ENCODE measurements at places on chromosomes 16 and 17. TPM values are rescaled to one million over a fixed set of nuclear protein-coding genes. Genes with fewer than 3 reads are reported as not detected.

DNA sequence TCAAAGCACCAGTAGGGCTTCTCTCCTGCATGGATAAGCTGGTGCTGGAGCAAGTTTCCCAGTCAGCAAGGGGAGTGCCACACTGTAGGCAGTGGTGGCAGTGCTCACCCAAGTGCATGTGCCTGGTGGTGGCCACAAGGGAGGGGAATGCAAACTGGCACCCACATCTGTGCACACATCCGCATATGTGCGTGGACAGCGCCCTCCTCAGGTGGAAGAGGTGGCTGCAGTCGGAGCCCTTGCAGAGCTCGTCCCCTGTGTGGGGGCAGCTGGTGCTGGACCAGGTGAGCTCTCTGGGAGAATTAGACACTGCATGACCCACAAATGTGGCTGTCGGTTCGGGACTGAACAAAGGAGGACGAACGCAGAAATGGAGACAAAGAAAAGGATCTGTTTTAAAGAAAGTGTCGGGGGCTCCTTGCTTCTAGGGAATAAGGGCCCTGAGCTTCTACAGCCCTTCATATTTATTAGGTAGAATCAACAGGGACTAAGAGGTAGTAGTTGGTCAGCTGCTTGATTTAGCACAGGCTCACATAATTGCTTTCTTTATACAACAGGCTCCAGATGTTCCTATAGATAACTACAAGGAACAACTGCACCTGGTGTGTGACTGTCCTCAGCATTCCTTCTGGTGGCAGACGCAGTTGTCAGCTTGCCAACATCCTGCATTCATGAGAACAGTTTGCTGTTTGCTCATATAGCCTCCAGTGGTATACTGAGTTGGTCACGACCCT is 5.3 kb upstream of the ZNF689 start:
- DNase-seq: no peak

- DNase-seq: no peak
Measured at GRCh38 chr16:89710709-89711564, 9.4 kb upstream of the SPATA2L start.

DNA sequence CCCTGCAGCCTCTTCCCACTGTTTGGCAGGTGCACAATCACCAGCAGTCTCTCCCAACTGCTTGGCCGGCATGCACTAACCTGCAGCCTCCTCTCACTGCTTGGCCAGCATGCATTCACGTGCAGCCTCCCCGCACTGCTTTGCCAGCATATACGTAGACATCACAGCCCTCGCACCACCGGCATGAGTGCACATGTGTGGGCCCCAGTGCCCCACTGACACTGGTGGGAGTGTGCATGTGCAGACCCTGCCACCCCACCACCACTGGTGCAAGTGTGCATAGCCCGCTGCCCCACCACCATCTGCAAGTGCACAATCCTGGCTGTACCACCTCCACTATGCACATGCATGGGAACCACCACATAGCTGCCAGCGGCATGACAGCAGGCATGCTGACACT is 127.5 kb upstream of the SOX9 start:
- no peak for DNase-seq

- no peak for DNase-seq
Measured at GRCh38 chr17:20071824-20072691, 62.9 kb downstream of the SPECC1 start.

DNA sequence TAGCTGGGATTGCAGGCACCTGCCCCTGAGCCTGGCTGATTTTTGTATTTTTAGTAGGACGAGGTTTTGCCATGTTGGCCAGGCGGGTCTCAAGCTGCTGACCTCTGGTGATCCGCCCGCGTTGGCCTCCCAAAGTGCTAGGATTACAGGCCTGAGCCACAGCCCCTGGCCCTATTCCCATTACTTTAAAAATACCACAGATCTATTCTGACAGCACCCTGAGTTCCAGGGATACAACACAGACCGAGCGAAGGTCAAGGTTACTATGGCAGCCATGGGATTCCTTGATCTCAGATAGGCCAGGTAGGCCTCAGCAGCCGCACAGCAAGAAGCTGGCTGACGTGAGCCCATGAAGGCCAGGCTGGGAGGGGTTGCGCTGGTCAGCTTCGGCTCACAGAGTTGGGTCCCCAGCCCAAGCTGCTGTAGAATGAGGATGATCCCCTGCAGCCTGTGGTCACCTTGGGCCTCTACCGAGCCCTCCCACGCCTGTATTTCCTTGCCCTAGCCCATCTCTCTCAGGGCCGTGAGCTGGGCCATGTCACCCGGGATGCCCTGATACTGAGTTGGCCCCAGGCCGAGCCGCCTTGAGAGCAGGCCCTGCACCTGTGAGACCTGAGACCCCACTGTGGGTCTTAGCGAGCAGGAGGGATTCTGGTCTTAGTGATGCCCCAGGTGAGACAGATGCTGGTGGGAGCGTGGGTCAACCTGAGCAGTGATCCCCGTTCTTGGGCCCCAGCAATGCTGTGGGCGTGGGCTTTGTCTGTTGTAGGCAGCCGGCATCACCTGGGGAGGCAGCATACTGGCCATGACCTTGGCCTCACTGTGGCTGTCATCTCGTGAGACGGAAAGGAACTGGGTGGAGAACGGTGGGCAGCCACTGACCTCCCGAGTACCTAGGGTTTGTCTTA is 16.9 kb upstream of the RNF213 start:
- DNase-seq: no peak

- no peak for DNase-seq
Measured at GRCh38 chr16:57955572-57956188, 15.2 kb downstream of the CNGB1 start.

DNA sequence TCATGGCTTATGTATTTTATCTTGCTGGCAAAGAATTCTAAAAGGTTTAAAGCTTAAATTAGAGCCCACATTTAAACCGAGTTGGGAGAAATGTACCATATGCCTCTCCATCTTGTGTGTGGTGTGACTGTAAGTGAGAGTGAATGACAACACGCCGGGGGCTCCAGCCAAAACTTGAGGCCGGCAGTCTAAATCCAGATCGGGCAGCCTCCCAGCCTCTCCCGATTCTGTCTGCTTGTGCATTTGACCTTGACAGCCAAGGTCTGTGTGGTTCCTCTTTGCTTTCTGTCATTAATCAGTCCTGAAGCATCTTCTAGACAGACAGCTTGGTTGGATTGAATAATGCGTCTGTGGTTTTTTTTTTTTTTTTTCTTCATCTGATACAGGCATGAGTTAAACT is 1093.2 kb upstream of the EEF2KMT start:
- no peak for DNase-seq

DNA sequence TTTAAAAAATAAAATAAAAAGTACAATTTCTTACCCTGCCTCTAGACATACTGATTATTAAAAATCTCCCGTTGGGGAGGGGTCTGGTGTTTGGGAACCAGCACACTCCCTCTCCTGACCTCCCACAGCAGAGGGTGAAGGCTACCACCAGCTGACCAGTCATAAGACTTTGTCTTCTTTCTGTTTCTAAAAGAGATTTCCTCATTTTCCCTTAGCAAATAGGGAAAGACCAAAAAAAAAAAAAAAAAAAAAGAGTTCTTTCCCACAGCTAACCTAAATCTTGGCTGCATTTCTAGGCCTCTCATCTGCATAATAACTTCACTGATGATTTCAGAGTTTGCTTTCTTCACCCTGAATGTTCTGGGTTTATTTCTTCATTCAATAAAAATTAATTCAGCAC is 30.3 kb downstream of the CDK5RAP3 start:
- no peak for DNase-seq

The HEATR9 gene
- 0.21 TPM for total RNA-seq

The MLKL gene
- total RNA-seq: 11.6 TPM

The PRKCB gene
- total RNA-seq: 158 TPM

The TP53TG3 gene
- total RNA-seq: not detected

The CCL14 gene
- not detected for total RNA-seq
